ENCODE measurements at places on chromosomes 4 and X.

GRCh38 chr4:78763251-78763650, 12.9 kb upstream of the BMP2K start:
- DNase-seq, result no peak

GRCh38 chrX:133177202-133177601, 41.0 kb downstream of the TFDP3 start:
- no peak for DNase-seq

GRCh38 chr4:1419708-1420107, 13.5 kb upstream of the NKX1-1 start:
- DNase-seq, result no peak

DNA sequence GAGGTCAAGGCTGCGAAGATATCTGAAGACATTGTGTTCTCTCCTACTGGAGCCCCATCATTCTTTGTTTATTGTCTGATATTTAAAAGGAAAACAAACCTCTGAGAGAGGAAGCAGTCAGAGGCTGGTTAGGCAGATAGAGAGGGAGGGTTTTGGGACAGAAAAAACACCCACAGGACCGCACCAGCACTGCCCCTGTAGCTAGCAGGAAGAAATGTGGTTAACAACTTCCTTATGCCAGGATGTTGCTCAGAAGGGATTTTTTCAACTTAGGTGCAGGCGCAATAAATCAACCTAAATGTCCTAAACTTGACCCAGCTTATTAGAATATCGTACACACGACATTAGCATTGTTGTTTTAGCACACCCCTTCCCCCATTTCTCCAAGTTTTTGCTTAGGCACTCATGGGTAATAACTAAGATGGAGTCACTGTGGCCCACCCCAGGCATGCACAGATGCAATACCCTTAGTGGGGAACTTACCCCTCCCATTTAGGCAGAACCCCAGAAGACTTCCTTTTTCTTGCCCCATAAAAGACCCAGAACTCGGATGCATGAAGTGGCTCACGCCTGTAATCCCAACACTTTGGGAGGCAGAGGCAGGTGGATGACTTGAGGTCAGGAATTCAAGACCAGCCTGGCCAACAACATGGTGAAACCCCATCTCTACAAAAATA, 2.8 kb upstream of the ZNF718 start:
- peak; percentile 57 for DNase-seq
